ENCODE measurements at places on chromosomes 12 and 14. TPM values are rescaled to one million over a fixed set of nuclear protein-coding genes. Genes with fewer than 3 reads are reported as not detected.

B3GNT4 gene
- 1.0 TPM for total RNA-seq

DNA sequence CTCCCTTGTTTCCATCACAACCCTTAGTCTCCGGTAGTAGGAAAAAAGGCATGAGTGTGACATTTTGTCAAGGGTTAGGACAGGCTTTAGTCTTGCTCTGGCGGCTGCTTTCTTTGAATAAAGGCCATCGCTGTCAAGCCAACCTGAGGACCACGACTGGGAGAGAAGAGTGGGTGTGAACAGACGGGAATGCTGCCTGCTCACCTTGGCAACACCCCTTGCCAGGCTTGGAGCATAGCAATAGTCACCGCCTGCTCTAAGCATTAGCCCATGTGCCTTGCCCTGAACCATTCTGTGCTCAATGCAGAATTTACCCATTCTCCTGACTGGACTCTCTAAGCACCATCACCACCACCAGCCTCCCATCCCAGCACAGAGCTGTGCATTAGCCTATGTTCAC, 36.2 kb downstream of the SPTB start:
- DNase-seq = no peak

DNA sequence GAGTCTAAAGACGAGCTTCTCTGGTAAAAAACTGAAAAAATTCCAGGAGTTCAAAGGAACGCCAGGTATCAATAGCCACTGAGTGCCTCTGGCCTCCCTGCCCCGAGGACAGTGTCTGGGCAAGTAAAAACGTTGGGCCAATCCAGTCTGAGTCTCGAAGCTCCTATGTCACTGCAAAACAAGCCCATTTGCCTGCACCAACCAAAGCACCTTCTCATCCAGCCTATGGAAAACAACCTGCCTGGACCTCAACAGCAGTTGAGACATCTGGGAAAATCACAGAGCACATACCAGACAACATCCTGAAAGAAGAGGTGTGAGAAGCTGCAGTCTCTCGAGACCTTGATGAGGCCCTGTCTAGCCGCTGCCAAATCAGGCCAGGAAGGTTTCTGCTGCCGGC, 56.6 kb downstream of the RNF34 start:
- no peak for DNase-seq

NRXN3 gene
- 0.07 TPM for total RNA-seq

DNA sequence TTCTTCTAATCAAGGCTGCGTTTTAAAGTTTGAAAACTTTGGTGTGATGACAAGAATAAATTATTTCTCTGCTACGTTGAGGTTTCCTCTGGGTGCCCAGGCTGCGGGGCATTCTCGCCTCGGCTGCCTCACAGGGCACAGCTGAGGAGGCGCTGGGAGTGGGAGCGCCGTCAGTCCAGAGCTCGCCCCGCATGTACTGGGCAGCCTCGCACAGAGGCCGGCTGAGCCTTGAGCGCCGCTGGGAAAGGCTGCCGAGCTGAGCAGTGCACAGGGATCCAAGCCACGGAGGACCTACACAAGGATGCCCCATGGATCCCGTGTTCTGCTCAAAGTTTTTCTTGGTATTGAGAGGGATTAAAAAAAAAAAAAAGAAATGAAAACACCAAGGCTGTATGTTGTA, 11.6 kb downstream of the RFX4 start:
- no peak for DNase-seq

- no peak for DNase-seq
These were observed 3.2 kb downstream of the C14orf132 start for GRCh38 chr14:96042248-96042930.

DNA sequence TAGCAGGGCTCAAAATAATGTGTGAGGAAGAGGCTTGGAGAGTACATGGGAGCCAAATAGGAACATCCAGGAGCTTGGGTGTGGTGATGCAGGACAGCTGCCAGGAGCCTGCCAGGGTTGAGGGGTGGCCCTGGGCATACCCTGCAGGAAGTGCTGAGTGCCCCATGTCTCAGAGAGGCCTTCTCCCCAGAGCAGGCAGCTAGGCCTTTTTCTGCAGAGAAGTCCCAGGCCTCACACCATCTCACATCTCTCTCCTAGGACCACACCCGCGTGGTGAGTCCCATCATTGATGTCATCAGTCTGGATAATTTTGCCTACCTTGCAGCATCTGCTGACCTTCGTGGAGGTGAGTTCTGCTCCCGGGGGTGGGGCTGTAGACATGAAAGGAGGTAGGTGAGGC, 66.9 kb downstream of the ERH start:
- DNase-seq = no peak

GRCh38 chr14:27528328-27528727, 930.5 kb upstream of the NOVA1 start:
- no peak for DNase-seq

GRCh38 chr14:60349663-60350365, 100.8 kb downstream of the PPM1A start:
- DNase-seq = no peak

FKBP3 gene
- 78.7 TPM for total RNA-seq

KERA gene
- not detected for total RNA-seq

- DNase-seq = no peak
These were observed 28.6 kb downstream of the AMN start for GRCh38 chr14:102951034-102951433.

GRCh38 chr14:36605506-36605857, 23.1 kb upstream of the NKX2-8 start:
- DNase-seq = no peak
